ENCODE measurements at places on chromosomes 6 and 20.

DNA sequence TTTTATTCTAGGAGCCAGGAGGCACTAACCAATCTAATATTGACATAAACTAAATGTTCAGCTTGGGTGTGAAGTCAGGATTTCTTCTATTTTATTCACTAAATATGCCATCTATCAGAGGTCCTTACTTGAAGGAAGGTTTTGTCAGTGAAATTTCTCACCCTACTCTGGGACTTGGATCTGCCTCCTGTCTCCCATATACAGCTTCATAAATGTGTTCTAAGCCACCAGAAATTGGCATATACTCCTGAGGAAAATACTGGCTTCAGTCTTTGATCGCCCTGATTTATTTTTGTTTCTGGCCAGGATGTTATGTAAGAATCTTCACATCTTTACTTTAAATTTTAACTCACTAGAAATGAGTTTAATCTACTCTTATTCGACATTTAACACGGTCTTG lies 647.7 kb downstream of the C6orf118 start:
- DNase-seq, result no peak

DNA sequence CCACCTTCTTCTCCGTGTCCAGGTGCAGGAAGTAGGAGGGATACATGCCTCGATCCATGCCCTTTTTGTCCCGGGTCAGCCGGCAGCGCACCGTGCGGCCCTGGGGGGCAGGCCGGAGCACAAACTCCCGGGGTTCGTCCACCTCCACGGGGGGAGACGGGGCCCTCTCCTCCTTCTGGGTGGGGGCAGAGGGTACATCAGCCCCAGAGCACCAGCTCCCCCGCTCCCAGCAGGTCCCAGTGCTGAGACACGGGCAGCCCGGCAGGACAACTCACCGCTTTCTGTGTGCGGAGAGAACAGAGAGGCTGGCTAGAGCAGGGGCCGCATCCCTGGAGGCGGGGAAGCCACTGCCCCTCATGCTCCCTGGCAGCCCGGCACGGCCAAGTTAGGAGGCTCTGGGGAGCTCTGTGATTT lies 6.7 kb downstream of the TULP1 start:
- DNase-seq, result no peak

- no peak for DNase-seq
Observed at GRCh38 chr6:81801489-81801888, 49.0 kb upstream of the TENT5A start.

GRCh38 chr6:39217177-39217864 lies 12.0 kb downstream of the KCNK5 start:
- DNase-seq, result no peak

GRCh38 chr20:53609491-53610445 lies 16.1 kb upstream of the ZNF217 start:
- no peak for DNase-seq

GRCh38 chr6:25389471-25389870 lies 110.3 kb downstream of the CARMIL1 start:
- no peak for DNase-seq

DNA sequence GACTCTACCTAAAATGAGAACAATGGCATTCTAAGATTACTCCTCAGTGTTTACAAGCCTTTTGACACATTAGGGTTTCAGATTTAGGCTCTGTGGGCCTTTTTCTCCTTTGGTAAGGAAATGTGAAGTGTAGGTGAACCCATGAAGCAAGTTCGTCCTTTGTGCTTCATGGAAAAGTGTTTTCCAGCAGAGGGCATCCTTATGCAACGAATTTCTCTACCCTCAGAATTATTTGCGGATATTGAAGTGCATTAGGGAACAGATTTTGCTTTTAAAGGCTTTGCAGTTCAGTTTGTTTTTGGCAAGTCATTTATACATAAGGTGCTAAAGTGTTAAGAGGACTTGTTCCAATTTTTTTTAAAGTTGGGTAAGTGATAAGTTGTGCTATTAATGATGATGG lies 55.7 kb upstream of the FERMT1 start:
- DNase-seq, result no peak

DNA sequence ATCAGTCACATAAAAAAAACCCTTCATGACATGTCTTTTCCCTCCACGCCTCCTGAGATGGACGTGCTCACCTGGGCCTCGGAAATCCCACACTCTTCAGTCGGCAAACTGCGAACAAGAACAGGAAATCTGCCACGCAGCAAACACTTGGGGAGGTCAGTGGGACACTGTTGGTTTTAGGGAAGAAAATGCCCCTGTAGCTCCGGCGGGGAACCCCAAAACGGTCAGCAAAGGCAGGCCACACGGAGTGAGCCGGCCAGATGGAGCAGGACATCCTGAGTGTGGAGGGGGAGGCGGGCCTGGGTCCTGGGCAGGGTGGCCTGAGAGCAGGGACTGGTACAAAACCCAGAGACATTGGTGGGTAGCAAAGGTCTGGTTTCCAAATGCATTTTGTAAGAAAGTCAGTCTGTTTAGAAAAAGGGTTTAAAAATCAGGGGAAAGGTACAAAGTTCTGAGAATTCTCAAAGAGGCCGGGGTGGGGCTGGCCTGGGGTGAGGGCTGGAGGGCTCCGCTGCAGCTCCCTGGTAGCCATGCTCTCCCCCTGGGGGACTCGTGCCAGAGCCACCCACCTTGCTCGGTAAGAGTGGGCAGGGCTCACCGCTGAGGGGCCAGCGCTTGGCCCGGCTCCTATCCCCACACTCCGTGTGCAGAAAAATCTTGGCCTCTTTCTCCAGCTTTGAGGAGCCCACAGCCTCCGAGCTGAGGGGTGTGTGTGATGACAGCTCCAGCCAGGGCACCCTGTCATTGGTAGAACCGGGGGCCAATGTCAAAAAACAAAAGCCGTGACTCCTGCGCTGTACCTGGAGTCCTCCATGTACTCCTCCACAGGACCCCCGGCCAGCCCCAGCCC lies 5.2 kb downstream of the SLC2A4RG start:
- peak; percentile 82 for DNase-seq

DNA sequence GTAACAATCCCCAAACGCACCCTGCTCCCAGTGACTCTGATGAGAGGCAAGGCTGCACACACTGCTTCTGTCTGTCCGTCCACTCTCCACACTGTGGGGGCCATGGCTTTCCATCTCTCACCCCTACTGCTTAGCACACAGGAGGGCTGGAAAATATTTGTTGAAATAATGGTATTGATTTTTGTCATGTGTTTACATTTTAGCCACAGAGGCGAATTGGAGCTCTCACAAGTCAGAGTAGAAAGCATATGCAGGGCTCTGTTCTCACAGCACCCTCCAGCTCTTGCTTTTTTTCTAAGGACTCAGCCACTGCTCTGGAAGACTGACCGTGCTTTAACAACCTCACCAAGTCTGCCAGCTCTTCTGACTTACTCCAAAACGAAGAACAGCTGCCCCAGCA lies 273.8 kb downstream of the GMDS start:
- no peak for DNase-seq

GRCh38 chr6:137776786-137777686 lies 90.0 kb upstream of the TNFAIP3 start:
- no peak for DNase-seq

GRCh38 chr6:147434516-147434915 lies 74.0 kb upstream of the SAMD5 start:
- DNase-seq, result no peak

DNA sequence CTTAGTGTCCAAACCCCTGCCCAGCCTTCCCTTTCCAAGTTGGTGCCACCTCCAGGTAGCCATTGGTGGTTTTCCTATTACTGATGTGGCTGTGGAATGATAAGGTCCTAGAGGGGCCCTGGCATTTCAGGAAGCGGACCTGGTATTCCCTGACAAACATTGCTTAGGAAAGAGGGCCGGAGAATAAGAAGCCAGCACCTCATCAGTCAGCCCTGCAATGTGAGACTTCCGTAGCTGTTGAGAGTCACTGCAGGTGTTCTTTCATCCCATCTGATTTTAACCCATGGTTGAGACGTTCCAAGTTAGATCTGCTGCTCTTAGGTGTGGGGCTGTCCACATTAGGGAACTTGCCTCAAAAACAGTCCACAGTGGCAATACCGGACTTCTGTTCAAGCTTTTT lies 14.8 kb upstream of the NPEPL1 start:
- peak; percentile 45 for DNase-seq
